ENCODE measurements at places on chromosomes 3 and 15.

- peak; percentile 72 for DNase-seq
Measured at GRCh38 chr3:113441051-113441770, at the start of gene CFAP44. Gene CFAP44 (minus strand): TSS chr3:113441493. CDS start chr3:113433664, 7,829 bp downstream.

GRCh38 chr15:48466079-48466478, 134.8 kb downstream of the DUT start:
- no peak for DNase-seq

DNA sequence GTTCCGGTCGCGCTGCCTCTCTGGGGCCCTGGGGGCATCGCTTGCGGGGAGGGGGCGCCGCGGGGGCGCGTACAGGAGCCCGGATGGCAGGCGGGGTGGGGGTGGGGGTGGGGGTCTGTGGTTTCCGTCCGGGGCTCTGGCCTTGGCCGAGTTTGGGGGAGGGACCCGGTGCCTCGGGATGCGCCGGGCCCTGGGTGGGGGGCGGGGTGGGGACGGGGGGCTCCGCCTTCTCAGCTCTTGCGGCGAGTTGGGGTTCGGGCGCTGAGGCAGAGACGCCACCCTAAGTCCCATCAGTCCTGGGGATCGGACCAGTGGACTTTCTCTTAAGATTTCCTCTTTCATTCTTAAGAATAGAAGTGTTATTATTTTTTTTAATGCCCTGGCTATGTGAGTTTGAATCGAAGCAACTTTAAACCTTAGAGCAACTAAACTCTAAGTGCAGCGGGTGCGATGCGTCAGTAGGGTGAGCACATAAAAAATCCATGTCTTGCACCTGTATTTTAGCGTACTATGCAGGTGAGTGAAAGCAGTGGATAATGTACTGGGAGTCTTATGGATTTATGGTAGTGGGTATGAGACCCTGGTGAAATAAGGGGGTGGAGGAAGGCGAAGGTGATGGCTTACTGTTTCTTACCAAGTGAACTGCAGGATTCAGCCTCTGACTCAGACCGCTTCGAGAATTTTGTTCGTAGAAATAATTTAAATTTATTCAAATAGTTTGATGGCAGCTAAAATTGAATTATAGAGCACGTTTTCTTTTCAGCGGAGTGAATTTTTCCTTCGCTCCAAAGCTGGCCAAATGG, 762 bp downstream of the CTNNB1 start:
- peak; percentile 57 for DNase-seq

GRCh38 chr15:27672537-27672936, 426.6 kb downstream of the OCA2 start:
- DNase-seq, result no peak

GRCh38 chr3:177992993-177993970, 543.0 kb upstream of the KCNMB2 start:
- no peak for DNase-seq
